ENCODE measurements at places on chromosomes 3 and 15.

GRCh38 chr3:50089609-50089945 lies 858 bp downstream of the RBM5 start:
- no peak for DNase-seq

- peak; percentile 26 for DNase-seq
These were observed 69.4 kb upstream of the PLXNA1 start for GRCh38 chr3:126913524-126913923.

- no peak for DNase-seq
These were observed 80.2 kb upstream of the FAM3D start for GRCh38 chr3:58746758-58747157.

- no peak for DNase-seq
These were observed 185.2 kb upstream of the ARL6 start for GRCh38 chr3:97579365-97579764.

DNA sequence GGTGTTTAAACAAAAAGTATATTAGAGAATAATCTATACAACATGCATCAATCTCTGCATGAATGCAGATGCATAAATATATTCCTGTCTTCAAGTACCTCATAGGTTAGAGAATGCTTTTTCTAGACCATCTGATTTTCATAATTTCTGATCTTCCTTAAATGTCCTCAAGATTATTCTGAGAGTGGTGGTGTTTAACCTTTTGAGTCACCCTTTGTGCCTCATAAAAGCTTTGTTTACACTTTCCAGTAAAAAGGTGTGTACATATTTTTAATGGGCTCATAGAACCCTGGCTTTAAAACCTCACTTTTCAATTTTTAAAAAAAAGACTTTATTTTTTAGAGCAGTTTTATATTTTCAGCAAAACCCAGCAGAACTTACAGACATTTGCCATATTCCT lies 41.0 kb upstream of the ABHD10 start:
- no peak for DNase-seq

GRCh38 chr15:101267320-101268104 lies 9.8 kb downstream of the SELENOS start:
- DNase-seq = no peak

GRCh38 chr15:93141371-93141794 lies 52.4 kb upstream of the RGMA start:
- DNase-seq = no peak

DNA sequence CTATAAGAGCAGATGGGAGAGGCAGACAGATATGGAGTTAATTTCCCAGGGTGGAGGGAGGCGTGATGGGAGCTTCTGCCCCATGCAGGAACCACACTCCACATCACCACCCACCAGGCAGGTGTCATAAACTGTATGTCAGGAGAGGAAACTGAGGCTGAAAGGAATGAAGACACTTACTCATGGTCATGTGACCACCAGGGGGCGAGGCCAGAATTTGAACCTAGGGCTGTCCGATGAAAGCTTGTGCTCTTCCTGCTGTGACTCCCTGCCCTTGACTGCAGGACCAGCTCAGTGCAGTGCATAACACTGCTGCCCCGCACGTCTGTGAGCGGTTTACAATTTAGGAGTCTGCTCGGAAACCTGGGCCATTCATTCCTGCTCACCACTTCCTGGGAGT lies 28.8 kb downstream of the NUP210 start:
- no peak for DNase-seq

GRCh38 chr15:80492874-80493273 lies 88.7 kb downstream of the ARNT2 start:
- no peak for DNase-seq

DNA sequence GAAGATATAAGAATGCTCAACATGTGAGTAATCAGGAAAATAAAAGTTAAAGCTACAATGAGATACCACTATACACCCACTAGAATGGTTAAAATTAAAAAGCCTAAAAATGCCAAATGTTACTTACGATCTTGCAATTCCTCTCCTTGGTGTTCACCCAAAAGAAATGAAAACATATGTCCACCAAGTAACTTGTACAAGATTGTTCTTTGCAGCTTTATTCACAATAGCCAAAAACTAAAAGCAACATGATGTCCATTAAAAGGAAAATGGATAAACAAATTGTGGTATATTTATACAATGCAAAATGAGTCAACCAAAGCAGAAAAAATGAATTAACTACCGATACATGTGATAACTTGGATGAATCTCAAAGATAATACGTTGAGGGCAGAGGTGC lies 301.6 kb upstream of the THBS1 start:
- no peak for DNase-seq

- DNase-seq = no peak
These were observed 364.3 kb upstream of the ADAMTS9 start for GRCh38 chr3:65052101-65052500.

DNA sequence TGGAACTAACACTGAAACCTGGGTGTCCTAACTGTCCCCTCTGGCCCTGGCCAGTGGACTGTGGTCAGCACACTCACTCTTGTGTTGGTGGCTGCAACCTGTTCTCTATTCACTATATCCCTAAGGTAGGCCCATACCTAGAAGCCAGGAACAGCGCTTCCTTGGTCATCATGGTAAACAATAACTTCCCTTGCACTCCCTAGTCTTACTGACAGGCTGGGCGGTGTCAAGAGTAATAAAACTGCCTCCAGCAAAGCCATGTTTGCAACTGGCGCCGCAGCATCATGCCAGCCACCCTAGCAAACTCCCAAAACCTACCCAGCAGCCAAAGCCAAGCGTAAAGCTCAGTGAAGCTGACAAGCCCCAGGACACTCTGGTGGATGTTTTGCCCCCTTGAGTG lies 63.1 kb upstream of the TSEN2 start:
- DNase-seq = no peak

GRCh38 chr3:10983219-10983916 lies 9.2 kb upstream of the SLC6A1 start:
- DNase-seq = peak; percentile 50

- DNase-seq = no peak
These were observed 103.1 kb downstream of the MITF start for GRCh38 chr3:69842351-69842750.

- DNase-seq = no peak
These were observed 774.4 kb downstream of the SI start for GRCh38 chr3:164303894-164304293.

DNA sequence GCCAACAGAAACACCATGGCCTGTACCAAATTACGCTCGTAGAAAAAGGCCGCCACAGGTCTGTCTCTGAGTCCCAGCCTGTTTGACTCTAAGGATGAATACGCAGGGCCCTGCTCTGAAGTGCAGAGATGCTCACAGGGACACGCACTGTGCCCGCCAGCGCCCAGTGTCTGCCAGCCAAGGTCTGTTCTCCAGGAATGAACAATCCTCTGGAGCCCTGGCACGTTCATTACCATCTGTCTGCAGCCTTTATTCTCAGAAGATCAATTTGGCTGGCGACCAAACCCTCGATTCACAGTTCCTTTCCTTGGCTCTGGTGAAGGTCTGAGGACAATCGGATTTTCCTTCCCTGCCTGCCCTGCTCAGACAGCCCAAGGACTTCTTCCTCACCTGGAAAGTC lies 66.3 kb downstream of the NIPA2 start:
- no peak for DNase-seq

- peak; percentile 6 for DNase-seq
These were observed 2.6 kb upstream of the FOXP1 start for GRCh38 chr3:71585887-71586809.

GRCh38 chr3:152272771-152273242 lies 4.1 kb downstream of the MBNL1 start:
- DNase-seq = no peak

- no peak for DNase-seq
These were observed 30.8 kb downstream of the LAMP3 start for GRCh38 chr3:183131735-183132134.

GRCh38 chr15:63626955-63627354 lies 29.8 kb downstream of the FBXL22 start:
- DNase-seq = no peak

GRCh38 chr15:99633655-99634054 lies 67.9 kb downstream of the MEF2A start:
- no peak for DNase-seq

- no peak for DNase-seq
These were observed 705.8 kb downstream of the NR2F2 start for GRCh38 chr15:97036301-97036700.

GRCh38 chr15:71304681-71305080 lies 189.4 kb downstream of the THSD4 start:
- DNase-seq = no peak

DNA sequence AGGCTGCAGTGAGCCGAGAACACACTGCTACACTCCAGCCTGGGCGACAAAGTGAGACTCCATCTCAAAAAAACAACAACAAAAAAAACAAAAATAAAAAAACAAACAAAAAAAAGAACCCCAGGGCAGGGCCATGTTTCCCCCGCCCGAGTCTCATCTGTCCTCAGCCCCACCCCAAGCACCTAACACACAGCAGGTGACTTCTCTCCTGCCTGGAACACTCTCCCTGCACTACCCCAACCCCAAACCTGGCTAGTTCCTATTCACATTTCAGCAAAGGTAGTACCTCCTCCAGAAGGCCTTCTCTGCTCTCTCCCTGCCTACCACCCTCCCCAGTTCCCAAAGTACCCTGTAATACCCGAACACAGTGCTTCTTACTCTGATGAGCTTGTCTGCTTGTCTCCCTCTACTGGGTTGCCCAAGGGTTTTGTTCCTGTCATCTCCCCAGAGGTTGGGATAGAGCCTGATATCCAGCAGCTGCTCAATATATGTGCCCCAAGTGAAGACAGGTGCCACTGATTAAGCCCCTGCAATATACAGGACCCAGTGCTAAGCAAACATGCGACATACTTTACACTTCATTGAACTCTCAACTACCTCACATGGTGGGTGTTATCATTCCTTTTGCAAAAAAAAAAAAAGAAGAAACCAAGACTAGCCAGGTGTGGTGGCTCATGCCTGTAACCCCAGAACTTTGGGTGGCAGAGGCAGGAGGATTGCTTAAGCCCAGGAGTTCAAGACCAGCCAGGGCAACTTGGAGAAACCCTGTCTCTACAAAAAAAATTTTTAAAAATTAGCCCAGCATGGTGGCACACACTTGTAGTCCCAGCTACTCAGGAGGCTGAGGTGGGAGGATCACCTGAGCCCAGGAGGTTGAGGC lies 103.6 kb downstream of the DAPK2 start:
- no peak for DNase-seq

GRCh38 chr15:59668556-59668955 lies 11.2 kb upstream of the GTF2A2 start:
- DNase-seq = no peak

- no peak for DNase-seq
These were observed 4.5 kb downstream of the EIF4A2 start for GRCh38 chr3:186787642-186788481.

DNA sequence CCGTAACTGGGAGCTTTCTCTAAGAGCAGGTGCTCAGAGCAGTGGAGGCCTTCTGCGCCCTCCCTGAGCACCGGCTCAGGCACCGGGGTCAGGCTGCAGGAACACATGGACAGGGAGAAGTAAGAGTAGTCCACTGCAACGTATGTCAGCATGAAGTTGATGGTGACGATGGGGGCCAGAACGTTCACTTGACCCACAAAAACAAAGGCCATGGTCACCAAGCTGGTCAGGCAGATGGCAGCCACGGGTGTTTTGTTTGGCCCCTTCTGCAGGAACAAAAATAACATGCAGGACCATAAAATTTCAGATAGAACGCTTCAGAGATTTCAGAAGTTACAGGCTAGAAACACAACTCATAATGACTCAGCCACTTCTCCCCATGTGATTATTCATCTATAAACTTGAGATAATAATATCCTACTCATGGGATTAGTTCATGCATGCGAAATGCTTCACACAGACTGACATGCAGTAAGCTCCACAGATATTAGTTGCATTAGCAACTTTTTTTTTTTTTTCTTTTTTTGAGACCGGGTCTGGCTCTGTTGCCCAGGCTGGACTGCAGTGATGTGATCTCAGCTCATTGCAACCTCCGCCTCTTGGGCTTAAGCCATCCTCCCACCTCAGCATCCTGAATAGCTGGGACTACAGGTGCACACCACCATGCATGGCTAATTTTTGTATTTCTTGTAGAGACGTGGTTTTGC lies 52.2 kb upstream of the HEG1 start:
- no peak for DNase-seq

GRCh38 chr3:64344721-64345207 lies 119.5 kb upstream of the PRICKLE2 start:
- no peak for DNase-seq

DNA sequence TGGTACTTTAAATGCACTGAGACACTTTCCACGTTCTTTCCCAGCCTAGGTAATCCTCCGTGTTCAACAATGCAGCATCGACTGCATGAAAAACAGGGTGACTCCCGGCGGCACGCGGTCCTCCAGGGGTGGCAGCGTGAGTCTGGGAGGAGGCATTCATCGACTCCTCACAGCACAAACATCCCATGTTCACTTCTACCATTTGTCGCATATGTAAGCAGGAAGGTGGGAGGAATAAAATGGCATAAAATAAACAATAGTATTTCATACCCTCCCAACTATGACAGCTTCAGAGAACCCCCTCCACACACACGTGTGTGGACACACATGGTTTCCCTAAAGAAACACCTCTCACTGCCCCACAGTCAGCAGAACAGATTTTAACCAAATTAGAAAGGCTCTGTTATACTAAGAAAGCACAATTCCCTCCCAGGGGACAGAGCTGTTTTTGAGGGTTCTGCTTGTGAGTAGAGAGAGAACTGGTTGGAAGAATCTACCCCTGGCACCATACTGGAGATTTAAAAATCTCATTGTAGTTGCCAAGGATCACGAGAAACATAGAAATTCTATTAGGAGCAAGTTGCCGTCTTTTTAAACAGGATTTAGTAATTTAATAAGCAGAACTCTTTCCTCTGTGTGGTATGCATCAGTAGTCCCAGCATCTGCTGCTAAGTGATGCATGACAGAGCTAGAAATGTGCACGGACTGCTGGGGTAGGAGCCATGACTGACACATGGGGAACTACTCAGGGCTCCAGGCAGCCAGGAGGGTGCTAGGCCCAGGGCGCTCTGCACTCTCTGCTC lies 6.0 kb downstream of the FAM43A start:
- no peak for DNase-seq

DNA sequence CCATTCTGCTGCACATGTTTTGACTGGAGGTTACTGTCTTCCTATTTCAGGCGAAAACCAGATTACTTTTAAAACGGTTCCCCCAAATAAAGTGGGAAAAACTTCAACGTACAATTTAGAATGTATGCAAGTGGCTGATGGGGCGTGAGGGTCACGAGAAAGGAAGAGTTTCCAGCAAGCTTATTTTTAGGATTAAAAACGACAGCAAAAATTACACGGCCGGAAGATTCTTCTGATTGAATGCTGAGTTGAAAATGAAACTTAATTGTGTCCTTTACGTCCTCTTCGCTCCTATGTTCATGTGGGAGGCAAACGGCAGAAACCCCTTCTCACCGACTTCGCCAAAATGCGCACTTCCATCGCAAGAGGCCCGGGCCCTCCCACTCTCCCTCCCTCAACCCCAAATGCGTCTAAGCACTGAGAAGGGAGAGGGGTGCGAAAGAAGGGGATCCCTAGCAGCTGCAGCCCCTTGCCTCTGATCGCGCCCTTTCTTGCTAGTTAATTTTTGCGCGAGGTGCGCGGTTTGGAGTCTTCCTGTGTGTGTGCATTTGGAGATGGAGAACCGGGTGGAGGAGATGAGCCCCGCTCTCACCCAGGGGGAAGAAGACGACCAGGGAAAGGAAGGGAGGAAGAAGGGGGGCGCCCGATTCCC lies 656 bp downstream of the CD47 start:
- no peak for DNase-seq
